ENCODE measurements at places on chromosomes 11 and 22.

DNA sequence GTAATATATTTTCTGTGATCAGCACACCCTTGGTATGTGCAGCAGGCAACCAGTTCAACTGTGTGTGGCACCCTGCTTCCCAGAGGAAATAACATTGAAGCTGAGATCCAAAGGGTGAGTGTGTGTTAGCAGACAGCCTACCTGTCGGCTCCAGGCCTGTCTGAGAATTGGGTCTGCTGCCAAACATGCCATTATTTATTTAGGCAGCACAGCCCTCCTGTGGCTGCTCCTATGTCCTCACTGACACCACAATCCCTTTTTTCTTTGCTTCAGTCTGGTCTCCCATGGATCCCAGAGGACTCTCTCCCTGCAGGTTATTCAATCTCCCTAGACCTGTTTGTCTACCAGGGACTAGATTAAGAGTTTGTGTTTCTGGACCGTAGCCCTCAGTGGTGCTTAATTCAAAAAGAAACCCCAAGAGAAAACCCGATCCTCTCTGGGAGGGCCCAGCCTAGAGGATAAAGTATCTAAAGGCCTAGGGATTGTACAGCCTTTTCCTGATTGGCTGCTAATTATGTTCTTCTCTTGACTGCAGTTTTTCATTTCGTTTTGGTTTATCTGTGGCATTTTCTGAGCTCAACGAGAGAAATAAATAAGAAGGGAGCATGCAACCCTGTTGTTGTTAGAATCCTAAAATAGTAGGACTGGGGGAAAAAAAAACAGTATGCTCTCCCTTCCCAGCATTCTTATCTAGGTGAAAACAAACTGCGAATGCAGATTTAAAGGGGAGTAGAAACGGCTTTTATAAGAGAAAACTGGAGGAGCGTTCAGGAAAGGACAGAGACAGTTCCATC is 24.1 kb downstream of the KCNE3 start:
- DNase-seq = no peak

DNA sequence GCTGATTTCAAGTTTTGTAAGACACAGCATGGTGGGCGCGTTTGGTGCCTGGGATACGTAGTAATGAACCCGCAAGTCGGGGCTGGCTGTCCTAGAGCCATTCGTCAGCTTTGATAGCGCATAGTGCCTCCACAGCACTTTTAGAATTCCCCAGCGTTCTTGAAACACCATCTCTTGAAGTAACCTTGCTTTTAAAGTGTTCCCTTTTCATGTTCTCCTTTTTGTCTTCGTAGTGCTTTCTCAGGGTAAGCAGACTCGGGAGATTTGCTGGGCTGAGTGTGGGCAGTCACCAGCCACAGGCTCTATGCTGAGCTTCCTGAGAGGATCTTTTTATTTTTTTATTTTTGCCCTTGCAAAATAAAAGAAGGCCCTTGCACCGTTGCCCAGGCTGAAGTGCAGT is 39.6 kb upstream of the CTTN start:
- no peak for DNase-seq

- DNase-seq = peak; percentile 38
Measured at GRCh38 chr11:61777234-61778090, 14.9 kb downstream of the TMEM258 start.

DNA sequence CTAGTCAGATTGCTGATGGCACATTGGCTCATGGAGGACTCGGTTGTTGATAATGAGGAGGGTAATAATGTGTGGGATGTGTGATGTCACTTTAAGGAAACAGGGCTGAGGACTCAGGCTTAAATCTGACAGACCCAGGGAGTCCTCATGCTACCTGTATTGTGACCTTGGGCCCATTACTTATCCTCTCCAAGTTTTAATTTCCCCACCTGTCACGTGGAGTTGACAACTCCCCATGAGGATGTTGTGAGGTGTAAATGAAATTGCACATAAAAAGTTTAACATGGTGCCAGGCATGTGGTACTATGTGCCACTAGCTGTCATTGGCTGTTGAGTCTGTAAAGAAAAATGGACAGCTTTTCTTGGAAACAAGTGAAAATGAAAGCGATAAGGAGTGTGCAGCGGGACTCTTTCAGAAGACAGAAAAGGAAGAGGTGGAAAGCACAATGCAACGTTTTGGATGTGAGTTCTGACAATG is 15.3 kb downstream of the IL10RA start:
- DNase-seq = no peak

DNA sequence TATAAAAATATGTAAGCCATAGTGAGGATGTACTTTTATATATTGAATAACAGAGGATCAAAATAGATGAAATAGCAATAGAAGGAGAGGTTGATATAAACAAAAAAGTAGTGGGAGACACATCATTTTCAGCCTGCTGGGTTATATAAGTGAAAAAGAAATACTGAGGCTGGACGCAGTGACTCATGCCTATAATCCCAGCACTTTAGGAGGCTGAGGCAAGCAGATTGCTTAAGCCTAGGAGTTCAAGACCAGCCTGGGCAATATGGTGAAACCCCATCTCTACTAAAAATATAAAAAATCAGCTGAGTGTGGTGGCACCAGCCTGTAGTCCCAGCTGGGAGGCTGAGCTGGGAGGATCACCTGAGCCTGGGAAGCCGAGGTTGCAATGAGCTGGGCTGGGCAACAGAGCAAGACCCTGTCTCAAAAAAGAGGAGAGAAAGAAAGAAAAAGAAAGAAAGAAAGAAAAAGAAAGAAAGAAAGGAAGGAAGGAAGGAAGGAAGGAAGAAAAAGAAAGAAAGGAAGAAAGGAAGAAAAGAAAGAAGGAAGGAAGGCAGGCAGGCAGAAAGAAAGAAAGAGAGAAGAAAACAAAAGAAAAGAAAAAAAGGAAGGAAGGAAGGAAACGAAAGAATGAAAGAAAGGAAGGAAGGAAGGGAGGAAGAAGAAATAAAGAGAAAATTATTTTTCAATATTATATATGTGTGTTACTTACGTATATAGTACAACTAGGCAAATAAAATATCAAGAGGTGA is 7.0 kb upstream of the P2RY2 start:
- no peak for DNase-seq

DNA sequence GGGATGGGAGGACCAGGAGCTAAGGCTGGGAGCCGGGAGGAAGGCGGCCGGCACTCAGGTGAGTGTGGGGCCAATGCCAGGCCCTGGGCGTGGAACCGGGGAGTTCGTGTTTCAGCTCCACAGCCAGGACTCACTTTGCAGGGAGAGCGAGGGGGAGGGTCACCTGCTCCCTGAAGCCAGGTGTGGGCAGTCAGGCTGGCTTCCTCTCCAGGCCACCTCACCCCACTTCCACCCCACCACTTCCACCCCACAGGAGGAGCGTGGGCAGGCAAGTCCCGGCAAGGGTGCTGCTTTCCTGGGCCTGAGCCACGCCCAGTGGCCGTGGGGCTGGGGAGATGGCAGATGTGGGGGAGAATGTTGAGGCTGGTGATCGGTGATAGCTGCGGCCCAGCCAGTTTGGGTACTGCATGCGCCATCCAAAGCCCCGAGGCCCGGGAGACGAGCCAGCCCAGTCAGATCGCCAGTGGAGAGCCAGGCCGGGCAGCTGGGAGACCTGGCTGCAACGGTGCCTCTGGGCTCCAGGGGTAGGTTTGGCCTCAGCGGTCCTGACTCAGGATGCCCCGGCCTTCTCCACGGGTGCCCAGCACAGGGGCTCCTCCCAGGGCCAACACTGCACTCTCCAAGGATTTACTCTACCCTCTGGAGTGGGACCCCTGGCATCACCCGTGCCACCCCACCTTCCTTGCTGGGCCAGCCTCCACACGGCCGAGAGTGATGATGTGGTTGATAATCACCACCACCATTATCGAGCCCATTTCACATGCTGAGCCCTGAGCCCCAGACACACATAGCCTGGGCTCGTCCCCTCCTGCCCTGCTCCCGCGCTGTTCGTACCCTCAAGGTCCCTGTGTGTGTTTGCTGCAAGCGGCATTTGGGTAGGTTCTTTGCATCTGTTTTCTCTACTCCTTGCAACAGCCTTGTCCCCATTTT is 93.8 kb downstream of the WNT7B start:
- no peak for DNase-seq

DNA sequence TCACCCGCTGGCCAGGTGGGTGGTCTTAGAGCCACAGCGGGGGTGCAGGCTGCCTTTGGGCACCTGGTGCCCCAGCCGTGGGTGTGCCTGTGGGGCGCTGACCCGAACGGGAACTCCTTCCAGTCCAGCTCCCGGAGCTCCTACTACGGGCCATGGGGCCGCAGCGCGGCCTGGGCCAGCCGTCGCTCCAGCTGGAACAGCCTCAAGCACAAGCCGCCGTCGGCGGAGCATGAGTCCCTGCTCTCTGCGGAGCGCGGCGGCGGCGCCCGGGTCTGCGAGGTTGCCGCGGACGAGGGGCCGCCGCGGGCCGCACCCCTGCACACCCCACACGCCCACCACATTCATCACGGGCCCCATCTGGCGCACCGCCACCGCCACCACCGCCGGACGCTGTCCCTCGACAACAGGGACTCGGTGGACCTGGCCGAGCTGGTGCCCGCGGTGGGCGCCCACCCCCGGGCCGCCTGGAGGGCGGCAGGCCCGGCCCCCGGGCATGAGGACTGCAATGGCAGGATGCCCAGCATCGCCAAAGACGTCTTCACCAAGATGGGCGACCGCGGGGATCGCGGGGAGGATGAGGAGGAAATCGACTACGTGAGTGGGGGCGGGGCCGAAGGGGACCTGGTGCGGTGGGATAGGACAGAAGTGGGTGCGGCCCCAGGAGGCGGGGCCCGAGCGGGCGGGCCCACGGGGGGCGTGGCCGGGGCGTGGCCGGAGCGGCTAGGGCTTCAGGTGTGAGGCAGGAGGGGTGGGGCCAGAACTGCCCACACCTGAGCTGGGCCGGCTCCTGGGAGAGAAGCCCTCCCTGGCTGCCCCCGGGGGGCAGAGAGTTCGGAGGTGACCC is 91.5 kb downstream of the CACNA1I start:
- DNase-seq = peak; percentile 84

DNA sequence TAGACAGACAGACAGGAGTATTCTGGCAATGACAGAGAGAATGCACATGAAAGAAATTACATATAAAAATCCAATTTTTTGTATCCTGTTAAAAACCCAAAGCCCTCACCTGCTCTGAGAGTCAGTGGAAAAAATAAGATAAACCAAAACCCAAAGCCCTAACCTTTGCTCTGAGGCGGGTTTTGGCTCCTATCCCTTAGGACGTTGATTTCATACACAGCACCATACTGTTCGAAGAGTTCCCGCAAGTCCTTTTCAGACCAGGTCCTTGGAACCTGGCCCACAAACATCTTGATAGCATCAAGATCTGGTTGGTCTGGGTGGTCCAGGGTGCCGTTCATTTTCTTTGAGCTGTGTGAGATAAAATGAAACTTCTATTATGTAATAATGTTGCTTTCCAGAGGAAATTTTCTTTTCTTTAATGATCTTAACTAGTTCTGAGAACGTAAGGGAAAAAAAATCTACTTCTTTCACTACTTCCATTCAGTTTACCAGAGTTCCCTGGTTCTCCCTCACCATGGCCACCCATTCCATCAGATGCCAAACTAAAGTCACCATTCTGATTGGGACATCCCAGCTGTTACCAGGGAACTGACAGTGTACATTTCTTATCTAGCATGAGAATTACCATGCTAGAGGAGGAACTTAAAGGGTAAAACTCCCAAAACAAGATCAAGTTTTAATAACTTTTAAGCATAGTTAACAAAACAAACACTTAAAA is 39.9 kb upstream of the RAPSN start:
- no peak for DNase-seq

DNA sequence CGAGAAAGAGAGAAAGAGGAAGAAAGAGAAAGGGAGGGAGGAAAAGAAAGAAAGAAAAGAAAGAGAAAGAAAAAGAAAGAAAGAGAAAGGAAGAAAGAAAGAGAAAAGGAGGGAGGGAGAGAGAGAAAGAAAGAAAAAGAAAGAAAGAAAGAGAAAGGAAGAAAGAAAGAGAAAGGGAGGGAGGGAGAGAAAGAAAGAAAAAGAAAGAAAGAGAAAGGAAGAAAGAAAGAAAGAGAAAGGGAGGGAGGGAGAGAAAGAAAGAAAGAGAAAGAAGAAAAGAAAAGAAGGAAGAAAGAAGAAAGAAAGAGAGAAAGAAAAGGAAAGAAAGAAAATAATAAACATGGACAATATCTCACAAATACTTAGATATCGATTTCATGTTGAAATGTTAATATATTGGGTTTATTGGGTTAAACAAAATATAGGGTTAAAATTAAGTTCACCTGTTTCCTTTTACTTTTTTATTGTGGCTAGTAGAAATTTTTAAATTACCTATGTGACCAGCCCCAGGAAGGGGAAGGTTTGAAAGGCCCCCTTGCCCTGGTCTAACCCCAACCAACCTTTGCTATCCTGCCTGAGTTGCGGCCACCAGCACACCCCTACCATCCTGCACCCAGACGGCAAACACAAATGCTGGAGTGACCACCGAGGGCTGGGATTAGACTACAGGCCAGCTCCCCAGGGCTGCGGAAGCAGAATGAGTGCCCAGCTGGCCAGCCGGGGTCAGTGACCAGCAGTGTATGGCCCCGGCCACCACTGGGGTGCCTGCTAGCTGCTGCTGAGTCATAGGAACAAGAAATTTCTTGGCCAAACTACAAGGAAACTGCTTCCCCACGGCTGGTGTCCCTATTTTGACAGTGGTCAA is 81.0 kb upstream of the FGF3 start:
- DNase-seq = no peak

All from T-helper 1 cell (primary cell).